Astrocyte (in vitro differentiated cells and primary cell): ENCODE measurements at places on chromosomes 4 and X. TPM values are rescaled to one million over a fixed set of nuclear protein-coding genes. Genes with fewer than 3 reads are reported as not detected.

- H3K4me3 ChIP-seq, result no peak overlapping the region
- H3K27ac ChIP-seq, result no peak overlapping the region
- peaks cover 5% of the 10 kb centered on the region for H3K27me3 ChIP-seq
Measured at GRCh38 chr4:121773883-121774282, 8.9 kb upstream of the SMIM43 start.

GRCh38 chr4:119210775-119211174 is 1.7 kb upstream of the USP53 start:
- H3K4me3 ChIP-seq, result peak overlapping the region; percentile 92
- peak overlapping the region; percentile 89 for H3K27ac ChIP-seq
- peaks cover 14% of the 10 kb centered on the region for H3K4me1 ChIP-seq
- no peaks in the 10 kb centered on the region for H3K27me3 ChIP-seq
- no peaks in the 10 kb centered on the region for H3K36me3 ChIP-seq

Gene MXRA5
- total RNA-seq, result 23.3 and 60.6 TPM in 2 replicates

- DNase-seq, result no peak
- no peaks in the 10 kb centered on the region for H3K4me1 ChIP-seq
- no peaks in the 10 kb centered on the region for H3K27me3 ChIP-seq
- no peak overlapping the region for H3K4me3 ChIP-seq
- no peaks in the 10 kb centered on the region for H3K36me3 ChIP-seq
Measured at GRCh38 chrX:28278251-28278650, 297.0 kb upstream of the DCAF8L1 start.

- no peaks in the 10 kb centered on the region for H3K4me1 ChIP-seq
- no peak overlapping the region for H3K4me3 ChIP-seq
- DNase-seq, result no peak
- no peak overlapping the region for H3K27ac ChIP-seq
Measured at GRCh38 chr4:69708211-69708610, 52.2 kb downstream of the SULT1B1 start.

DNA sequence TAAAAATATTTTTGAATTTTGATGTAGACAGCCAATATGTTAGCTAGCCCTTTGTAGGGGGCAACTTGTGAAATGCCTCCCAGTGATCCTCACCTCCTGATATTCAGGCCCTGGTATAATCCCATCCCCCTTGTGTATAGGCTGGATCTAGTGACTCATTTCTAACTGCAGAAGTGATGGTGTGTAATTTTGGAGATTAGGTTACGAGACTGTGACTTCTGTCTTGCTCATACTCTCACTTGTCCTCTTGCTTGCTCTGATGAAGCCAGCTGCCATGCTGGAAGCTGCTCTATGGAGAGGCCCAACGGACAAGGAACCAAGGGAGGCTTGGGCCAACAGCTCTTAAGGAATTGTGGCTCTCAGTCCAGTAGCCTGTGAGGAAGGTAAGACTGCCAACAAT is 61.7 kb downstream of the GPR82 start:
- H3K27ac ChIP-seq, result no peak overlapping the region
- peak; percentile 34 for DNase-seq
- H3K4me3 ChIP-seq, result no peak overlapping the region
- H3K27me3 ChIP-seq, result no peaks in the 10 kb centered on the region
- H3K36me3 ChIP-seq, result no peaks in the 10 kb centered on the region

GRCh38 chr4:168784786-168785461 is 225.1 kb downstream of the CBR4 start:
- DNase-seq, result peak; percentile 48
- H3K4me1 ChIP-seq, result peaks cover 5% of the 10 kb centered on the region
- H3K4me3 ChIP-seq, result no peak overlapping the region
- H3K36me3 ChIP-seq, result no peaks in the 10 kb centered on the region
- H3K27ac ChIP-seq, result peak overlapping the region; percentile 36

- no peak for DNase-seq
- no peaks in the 10 kb centered on the region for H3K36me3 ChIP-seq
- no peak overlapping the region for H3K4me3 ChIP-seq
- no peaks in the 10 kb centered on the region for H3K4me1 ChIP-seq
- no peak overlapping the region for H3K27ac ChIP-seq
Measured at GRCh38 chrX:46152756-46153155, 392.5 kb downstream of the ZNF674 start.

GRCh38 chr4:10655968-10656367 is 28.6 kb downstream of the CLNK start:
- H3K27ac ChIP-seq, result peak overlapping the region; percentile 58
- H3K36me3 ChIP-seq, result no peaks in the 10 kb centered on the region
- H3K4me3 ChIP-seq, result no peak overlapping the region
- DNase-seq, result peak; percentile 75

Gene SPANXN3
- total RNA-seq, result not detected in 2 replicates

Gene SNCA
- 25.1 and 27.3 TPM in 2 replicates for total RNA-seq

Gene GUCY1A1
- 0.48 and 1.0 TPM in 2 replicates for total RNA-seq

Gene UGT2B7
- total RNA-seq, result 0.25 and 0.55 TPM in 2 replicates

Gene STATH
- total RNA-seq, result not detected in 2 replicates

DNA sequence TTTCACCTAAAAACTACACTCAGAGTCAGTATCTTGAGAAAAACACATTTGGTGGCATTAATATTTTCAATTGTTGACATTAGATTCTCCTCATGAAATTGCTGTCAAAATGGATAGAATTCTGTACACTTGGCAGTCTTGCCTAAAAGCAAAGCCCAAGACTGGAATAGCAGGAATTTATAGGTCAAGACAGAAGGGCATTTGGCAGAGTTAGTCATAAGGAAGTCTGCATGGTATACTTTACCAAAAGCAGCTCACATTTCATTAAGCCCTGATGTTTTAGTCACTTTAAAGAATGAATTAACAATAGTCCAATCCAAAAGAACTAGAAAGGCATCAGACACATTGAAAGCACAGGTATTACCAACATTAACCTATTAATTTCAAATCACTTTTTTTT is 7.1 kb downstream of the CCDC160 start:
- H3K4me3 ChIP-seq, result no peak overlapping the region
- DNase-seq, result peak; percentile 32
- no peaks in the 10 kb centered on the region for H3K36me3 ChIP-seq
- no peaks in the 10 kb centered on the region for H3K27me3 ChIP-seq

GRCh38 chr4:10163296-10163695 is 46.7 kb upstream of the WDR1 start:
- H3K27me3 ChIP-seq, result peaks cover 2% of the 10 kb centered on the region
- no peaks in the 10 kb centered on the region for H3K4me1 ChIP-seq
- no peaks in the 10 kb centered on the region for H3K36me3 ChIP-seq
- DNase-seq, result no peak
- H3K4me3 ChIP-seq, result no peak overlapping the region
- no peak overlapping the region for H3K27ac ChIP-seq

- H3K4me3 ChIP-seq, result no peak overlapping the region
- H3K36me3 ChIP-seq, result no peaks in the 10 kb centered on the region
- H3K4me1 ChIP-seq, result peaks cover 14% of the 10 kb centered on the region
Measured at GRCh38 chr4:26992657-26993361, 132.2 kb downstream of the STIM2 start.

- H3K4me3 ChIP-seq, result no peak overlapping the region
- H3K4me1 ChIP-seq, result no peaks in the 10 kb centered on the region
- no peak overlapping the region for H3K27ac ChIP-seq
- no peak for DNase-seq
- H3K36me3 ChIP-seq, result no peaks in the 10 kb centered on the region
- peaks cover 2% of the 10 kb centered on the region for H3K27me3 ChIP-seq
Measured at GRCh38 chr4:186307916-186308315, 41.9 kb downstream of the F11 start.

- no peaks in the 10 kb centered on the region for H3K36me3 ChIP-seq
- DNase-seq, result no peak
- H3K4me3 ChIP-seq, result no peak overlapping the region
- no peak overlapping the region for H3K27ac ChIP-seq
- H3K27me3 ChIP-seq, result no peaks in the 10 kb centered on the region
Measured at GRCh38 chrX:10108288-10108687, 48.5 kb upstream of the CLCN4 start.

DNA sequence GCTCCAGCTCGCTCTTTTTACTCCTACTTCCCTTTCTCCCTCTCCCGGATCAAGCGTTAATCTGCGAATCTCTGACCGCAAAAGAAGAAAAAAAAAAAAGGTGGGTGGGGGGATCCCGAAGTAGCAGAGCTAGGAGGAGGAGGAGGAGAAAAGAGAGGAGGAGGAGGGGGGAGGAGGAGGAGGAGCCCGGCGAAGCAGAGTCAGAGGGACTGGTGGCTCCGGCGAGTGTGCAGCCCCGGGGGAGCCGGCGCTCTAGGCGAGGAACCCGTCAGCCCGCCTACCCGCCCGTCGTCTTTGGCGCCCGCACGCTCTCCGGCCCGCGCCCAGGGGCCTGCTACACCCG is at the start of gene NHSL2:
TSS of gene NHSL2 (plus strand) at position 203 of the 343 bp plus-strand sequence.
- H3K27ac ChIP-seq, result no peak within 1 kb of the TSS
- DNase-seq, result peak; percentile 44
- no peaks in the 10 kb centered on the region for H3K4me1 ChIP-seq

DNA sequence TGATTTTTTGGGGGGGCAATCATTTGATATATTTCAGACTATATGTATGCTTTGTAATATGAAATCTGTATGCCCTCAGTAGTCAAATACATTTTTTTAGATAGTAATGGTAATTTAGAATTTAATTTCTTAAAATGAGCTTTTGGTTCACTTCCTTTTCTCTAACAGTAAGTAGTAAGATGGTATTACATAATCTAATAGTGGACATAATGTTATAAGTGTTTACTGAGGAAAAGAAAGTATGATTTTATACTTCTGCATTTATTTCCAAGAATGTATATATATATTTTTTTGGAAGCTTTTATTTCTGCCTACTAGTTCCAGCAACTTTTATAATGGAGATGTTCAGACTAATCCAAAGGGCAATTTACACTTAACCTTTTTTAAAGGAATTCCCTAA is 1450.7 kb upstream of the TENM3 start:
- H3K4me3 ChIP-seq, result no peak overlapping the region
- no peak overlapping the region for H3K27ac ChIP-seq
- no peaks in the 10 kb centered on the region for H3K4me1 ChIP-seq
- DNase-seq, result no peak
- no peaks in the 10 kb centered on the region for H3K36me3 ChIP-seq
- no peaks in the 10 kb centered on the region for H3K27me3 ChIP-seq

- no peaks in the 10 kb centered on the region for H3K36me3 ChIP-seq
- DNase-seq, result no peak
- peak overlapping the region; percentile 97 for H3K4me3 ChIP-seq
Measured at GRCh38 chr4:165326831-165327210, 648 bp upstream of the MSMO1 start.

DNA sequence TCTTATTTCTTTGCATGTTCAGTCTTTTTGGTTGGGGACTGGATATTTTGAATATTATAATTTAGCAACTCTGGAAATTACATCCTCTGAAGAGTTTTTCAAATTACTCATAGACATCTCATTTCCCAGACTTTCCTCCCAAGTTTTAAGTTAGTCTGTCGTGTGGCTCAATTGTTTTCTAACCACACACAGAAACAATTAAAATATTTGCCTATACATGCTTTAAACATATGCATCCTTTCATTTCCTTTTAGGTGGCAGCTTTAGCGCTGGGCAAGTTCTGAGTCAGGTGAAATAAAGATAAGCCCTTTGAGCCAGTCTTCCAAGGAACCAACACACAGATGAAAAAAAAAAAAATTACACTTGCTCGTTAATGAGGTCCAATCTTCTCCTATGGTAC is 307.0 kb upstream of the SPOCK3 start:
- no peaks in the 10 kb centered on the region for H3K36me3 ChIP-seq
- H3K4me3 ChIP-seq, result no peak overlapping the region
- H3K4me1 ChIP-seq, result no peaks in the 10 kb centered on the region
- no peak for DNase-seq
- no peak overlapping the region for H3K27ac ChIP-seq

Gene SCRG1
- total RNA-seq, result 4.3 and 7.3 TPM in 2 replicates

Gene VCX
- not detected in 2 replicates for total RNA-seq

GRCh38 chr4:67575232-67576058 is 16.9 kb downstream of the STAP1 start:
- no peaks in the 10 kb centered on the region for H3K4me1 ChIP-seq
- H3K36me3 ChIP-seq, result no peaks in the 10 kb centered on the region
- no peak for DNase-seq

GRCh38 chr4:108352664-108353308 is 184.1 kb upstream of the LEF1 start:
- no peak overlapping the region for H3K4me3 ChIP-seq
- H3K27ac ChIP-seq, result no peak overlapping the region
- H3K27me3 ChIP-seq, result no peaks in the 10 kb centered on the region

DNA sequence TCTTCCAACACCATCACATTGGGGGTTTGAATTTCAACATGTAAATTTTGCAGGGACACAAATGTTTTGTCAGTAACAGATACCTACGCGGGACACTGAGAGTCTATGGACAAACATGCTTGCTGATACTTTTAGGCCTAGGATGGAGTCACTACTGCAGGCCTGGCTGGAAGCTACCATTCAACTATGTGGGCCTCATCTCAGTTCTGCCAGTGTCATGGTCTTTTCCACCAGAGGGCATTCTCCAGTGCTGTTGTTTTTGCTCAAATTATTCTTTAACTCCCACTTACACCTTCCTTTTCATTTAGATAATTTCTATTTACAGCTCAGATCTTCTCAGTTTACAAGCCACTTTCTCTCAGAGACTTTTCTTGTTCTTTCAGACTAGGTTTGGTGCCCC is 7.0 kb upstream of the ANK2 start:
- H3K36me3 ChIP-seq, result no peaks in the 10 kb centered on the region
- no peaks in the 10 kb centered on the region for H3K4me1 ChIP-seq
- H3K27ac ChIP-seq, result no peak overlapping the region
- H3K4me3 ChIP-seq, result no peak overlapping the region

Gene ACE2
- total RNA-seq, result not detected in 2 replicates

DNA sequence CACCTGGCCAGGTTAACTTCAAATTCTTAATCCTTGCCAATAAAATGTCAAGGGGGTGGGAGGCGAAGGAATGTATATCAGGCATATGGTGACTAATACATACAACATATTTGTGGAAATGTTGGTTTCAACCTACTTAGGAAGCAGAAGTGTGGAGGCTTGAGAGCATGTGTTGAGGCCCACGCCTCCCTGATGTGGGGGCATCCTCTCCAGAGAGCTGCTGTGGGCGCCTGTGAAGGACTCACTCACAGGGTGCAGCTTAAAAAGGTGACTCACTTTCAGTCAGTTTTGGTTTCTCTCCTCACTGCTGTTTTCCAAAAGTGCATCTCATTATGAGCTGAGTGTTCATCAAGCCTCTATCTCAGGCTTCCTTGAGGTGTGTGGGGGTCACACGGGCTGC is 27.5 kb downstream of the LNX1 start:
- no peaks in the 10 kb centered on the region for H3K36me3 ChIP-seq
- peaks cover 12% of the 10 kb centered on the region for H3K4me1 ChIP-seq

- no peaks in the 10 kb centered on the region for H3K36me3 ChIP-seq
- H3K27me3 ChIP-seq, result no peaks in the 10 kb centered on the region
- DNase-seq, result no peak
- no peaks in the 10 kb centered on the region for H3K4me1 ChIP-seq
- no peak overlapping the region for H3K4me3 ChIP-seq
Measured at GRCh38 chr4:14446904-14447303, 555.4 kb upstream of the CPEB2 start.
